Cerebellar nuclear complex (tissue), 1 donor: ENCODE measurements at places on chromosomes 12 and 14.
A peak's percentile ranks its signal among the peaks of the same experiment; 100 is the strongest.

- no peak for DNase-seq
Observed at GRCh38 chr12:32478858-32479725, 79.7 kb downstream of the FGD4 start.

DNA sequence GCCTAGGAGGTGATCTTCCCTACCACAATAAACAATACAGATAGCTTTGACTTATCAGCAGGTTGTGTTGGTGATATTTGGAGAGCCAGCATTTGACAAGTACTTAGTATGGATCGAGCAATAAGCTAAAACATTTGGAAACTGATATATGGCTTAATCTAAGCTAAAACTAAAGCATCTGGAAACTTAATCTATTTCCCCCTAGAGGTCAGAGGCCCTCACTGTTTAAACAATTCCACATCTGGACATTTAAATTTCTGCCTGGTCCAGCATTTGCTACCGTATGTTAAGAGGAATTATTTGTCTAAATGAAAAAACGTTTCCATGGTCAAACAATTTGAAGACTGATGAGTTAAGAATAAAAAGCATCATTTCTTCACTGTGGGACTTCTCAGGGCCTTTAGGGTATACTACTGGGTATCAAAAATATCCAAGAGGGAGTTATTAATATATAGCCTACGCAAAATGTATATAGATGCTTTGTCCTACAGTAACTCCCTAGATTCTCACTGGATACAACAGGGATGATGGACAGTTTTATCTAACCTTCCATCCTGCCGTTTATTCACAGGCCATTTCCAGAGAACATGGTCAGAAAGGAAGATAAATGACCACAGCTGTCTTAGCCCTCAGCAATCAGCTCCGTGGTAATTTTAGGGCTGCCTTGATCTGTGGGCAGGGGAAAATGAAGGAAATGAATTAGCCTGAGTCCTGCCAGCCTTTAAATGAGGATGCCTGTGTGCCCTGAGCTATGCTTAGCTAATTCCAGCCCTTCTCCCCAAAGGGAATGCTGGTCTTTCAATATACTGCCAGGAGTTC, 135.4 kb upstream of the NUDT4 start:
- DNase-seq: no peak

GRCh38 chr14:104135904-104136471, 2.4 kb upstream of the KIF26A start:
- DNase-seq: no peak

GRCh38 chr12:70843363-70843762, 77.2 kb downstream of the PTPRR start:
- DNase-seq: no peak

GRCh38 chr12:104538891-104539462, 82.2 kb downstream of the CHST11 start:
- DNase-seq: no peak

GRCh38 chr12:69598174-69598753, 12.4 kb downstream of the LRRC10 start:
- no peak for DNase-seq

- DNase-seq: no peak
Observed at GRCh38 chr14:72380456-72380855, 448.2 kb downstream of the RGS6 start.

- no peak for DNase-seq
Observed at GRCh38 chr14:83255727-83256090, 1722.1 kb upstream of the SEL1L start.

DNA sequence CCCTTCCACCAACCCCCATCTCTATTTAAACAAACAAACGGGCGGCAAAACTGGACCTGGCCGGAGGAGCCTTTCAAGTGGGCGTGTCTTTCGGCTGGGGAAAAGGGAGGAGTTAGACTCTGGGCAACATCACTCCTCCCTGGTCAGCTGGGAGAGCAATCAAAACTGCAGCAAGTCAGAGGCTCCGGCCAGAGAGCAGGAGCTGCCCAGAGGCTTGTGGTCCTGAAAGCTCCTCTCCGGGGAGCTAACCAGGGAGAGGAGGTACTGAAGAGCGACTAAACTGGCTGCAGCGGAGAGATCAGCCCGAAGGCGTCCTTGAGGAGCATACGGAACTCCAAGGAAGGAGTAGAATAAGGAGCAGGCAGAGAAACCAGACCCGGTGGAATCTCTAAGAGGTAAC, at the start of gene NEUROD4:
TSS of gene NEUROD4 (plus strand) at position 191 of the 400 bp plus-strand sequence. CDS start 6,466 bp downstream, outside the sequence.
- DNase-seq: no peak

DNA sequence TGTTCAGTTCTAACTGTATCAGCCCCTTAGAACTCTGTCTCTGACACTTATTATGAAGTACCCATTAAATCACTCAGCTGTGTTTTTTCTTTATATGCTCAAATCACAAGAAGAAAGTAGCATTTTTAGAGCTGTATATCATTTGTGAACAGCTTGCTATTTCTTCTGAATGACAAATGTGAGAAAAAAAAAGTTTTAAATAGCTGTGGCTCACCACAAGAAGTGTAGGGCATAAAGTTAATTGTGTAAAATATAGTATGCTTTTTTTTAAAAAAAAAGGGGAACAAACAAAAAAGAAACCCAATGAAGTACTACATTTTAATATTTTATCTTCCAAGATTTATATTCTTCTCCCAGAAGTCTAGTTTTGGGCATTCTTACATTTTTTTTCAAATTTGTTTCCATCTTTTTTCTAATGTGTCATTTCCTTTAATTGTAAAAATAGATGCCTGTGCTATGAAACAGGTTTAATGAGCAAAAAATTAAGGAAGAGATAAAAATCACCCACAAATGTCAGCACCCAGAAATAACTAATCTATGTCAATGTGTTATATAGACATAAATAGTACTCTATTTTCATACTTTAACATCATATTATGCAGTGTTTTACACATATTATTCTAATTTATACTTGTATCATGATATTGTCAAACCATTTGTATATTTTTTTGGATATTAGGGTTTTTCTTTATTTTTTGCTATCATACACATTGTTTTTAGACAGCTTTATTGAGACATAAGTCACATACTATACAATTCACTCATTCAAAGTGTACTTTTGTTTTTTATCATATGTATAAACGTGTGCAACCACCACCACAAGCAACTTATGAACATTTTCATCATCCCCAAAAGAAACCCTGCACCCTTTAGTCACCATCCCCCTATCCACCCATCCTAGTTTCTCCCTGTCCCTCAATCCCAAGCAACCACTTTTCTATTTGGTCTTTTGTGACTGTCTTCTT, 22.4 kb upstream of the LRRK2 start:
- DNase-seq: no peak

GRCh38 chr12:131803961-131804521, 24.2 kb upstream of the MMP17 start:
- DNase-seq: no peak

GRCh38 chr14:91138511-91139359, 24.9 kb downstream of the DGLUCY start:
- no peak for DNase-seq

DNA sequence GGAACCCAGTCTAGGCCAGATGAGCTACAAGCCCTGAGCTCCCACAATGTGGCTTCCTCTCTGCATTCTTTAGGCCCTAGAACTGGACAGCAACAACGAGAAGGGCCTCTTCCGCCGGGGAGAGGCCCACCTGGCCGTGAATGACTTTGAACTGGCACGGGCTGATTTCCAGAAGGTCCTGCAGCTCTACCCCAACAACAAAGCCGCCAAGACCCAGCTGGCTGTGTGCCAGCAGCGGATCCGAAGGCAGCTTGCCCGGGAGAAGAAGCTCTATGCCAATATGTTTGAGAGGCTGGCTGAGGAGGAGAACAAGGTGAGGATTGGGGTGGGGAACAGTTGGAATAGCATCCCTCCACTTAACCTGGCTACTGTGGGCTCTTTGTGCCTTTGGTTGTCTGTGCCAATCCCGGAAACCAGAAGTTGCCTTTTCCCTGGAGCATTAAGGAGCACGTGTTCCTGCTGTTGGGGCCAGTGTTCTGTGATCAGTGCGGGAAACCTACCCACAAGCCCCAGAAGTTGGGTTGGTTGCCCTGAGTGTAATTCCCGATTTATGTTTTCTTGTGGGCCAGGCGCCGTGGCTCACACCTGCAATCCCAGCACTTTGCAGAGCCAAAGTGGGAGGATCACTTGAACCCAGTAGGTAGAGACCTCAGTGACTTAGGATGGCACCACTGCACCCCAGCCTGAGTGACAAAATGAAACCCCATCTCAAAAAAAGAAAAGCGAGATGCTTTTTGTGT, 6.4 kb downstream of the FKBP4 start:
- peak; percentile 92 for DNase-seq

- DNase-seq: no peak
Observed at GRCh38 chr14:49972823-49973222, 79.9 kb downstream of the ARF6 start.

- no peak for DNase-seq
Observed at GRCh38 chr12:11833174-11833895, 183.9 kb downstream of the ETV6 start.

DNA sequence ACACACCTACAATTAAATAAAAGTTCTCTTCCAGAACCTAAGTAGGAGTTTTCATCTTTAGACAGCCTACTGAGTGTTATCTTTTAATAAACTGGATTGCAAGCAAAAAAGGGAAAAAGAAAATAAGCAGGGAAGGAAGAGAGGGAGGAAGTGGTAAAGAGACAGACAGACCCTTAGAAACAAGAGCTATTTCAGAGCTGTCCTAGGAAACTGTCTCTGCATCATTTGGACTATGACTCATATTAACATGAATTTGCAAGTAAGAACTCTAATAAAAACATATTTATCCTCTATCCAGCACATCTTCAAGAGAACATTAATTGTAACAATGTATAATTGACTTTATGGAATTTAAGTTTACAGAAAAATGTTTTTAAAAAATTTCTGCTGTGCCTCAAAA, 438.8 kb upstream of the USP15 start:
- DNase-seq: no peak

- DNase-seq: no peak
Observed at GRCh38 chr14:57060276-57060955, 208.3 kb downstream of the EXOC5 start.

- no peak for DNase-seq
Observed at GRCh38 chr14:75313294-75313693, 34.7 kb downstream of the FOS start.

- DNase-seq: no peak
Observed at GRCh38 chr12:120012067-120012621, 23.1 kb downstream of the BICDL1 start.

DNA sequence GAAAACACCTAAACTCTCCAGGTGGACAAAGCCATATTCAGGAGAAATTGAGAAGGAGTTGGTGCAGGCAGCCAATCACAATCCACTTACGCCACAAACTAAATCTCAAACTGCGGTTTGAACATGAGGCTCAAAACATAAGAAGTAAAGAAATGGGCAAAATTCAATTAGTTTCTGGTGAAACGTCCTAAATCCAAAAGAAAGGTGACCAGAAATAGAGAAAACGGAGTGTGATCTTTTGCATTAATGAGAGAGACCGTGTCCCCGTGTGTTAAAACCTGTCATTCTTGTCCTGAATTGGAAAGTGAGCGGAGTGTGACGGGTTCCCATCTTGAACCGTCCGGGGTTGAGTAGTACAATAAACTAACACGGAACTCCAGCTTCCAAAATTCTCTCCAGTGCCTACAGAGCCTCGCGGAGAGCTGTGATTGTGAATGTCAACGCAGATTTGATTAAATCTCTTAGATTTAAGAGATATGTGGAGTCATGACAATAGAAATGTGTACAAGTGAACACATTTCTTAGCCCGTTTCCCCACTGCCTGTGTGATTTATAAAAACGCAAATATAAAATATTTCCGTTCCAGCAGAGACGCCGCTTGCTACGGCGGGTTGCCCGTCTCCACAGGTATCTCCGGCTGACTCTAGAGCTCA, 595 bp upstream of the METAP2 start:
- no peak for DNase-seq

GRCh38 chr12:99026332-99027054, 381.4 kb downstream of the APAF1 start:
- DNase-seq: no peak

DNA sequence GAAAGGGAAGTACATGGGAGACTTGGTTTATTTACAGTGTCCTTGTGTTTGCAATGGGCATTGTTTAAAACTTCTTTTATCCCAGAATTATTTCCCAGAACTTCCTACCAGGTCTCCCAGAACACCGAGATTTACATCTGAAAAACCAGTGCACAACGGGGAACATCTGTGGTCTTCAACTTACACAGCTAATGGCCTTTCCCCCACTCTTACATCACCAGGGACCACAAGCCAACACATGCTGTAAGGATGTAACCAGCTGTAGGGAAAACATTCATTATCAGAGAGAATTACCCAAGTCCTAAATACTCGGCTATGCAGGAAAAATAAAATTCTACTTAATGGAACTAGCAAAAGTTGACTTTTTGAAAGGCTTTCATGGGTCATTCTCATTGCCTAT, 267.6 kb downstream of the DUSP6 start:
- DNase-seq: no peak

GRCh38 chr12:122979908-122980182, 636 bp upstream of the ARL6IP4 start:
- DNase-seq: no peak

GRCh38 chr12:110741341-110742095, 1.2 kb downstream of the PPP1CC start:
- DNase-seq: no peak

GRCh38 chr14:38207377-38207735, 348 bp upstream of the SSTR1 start:
- no peak for DNase-seq
